Spleen (tissue), 13 donors: ENCODE measurements at places on chromosomes 7 and 10. TPM values are rescaled to one million over a fixed set of nuclear protein-coding genes. Genes with fewer than 3 reads are reported as not detected.

Gene TRPV6
- total RNA-seq, result 0.26 TPM

Gene UTF1
- not detected for total RNA-seq

Gene C7orf33
- not detected for total RNA-seq

Gene TAS2R5
- total RNA-seq, result 1.8 TPM

Gene DKK1
- 2.7 TPM for total RNA-seq

Gene DOCK1
- total RNA-seq, result 22.8 TPM

Gene TRIM50
- 0.70 TPM for total RNA-seq

Gene WDR86
- total RNA-seq, result 67.3 TPM

Gene GDF2
- total RNA-seq, result not detected

Gene EBF3
- not detected for total RNA-seq

DNA sequence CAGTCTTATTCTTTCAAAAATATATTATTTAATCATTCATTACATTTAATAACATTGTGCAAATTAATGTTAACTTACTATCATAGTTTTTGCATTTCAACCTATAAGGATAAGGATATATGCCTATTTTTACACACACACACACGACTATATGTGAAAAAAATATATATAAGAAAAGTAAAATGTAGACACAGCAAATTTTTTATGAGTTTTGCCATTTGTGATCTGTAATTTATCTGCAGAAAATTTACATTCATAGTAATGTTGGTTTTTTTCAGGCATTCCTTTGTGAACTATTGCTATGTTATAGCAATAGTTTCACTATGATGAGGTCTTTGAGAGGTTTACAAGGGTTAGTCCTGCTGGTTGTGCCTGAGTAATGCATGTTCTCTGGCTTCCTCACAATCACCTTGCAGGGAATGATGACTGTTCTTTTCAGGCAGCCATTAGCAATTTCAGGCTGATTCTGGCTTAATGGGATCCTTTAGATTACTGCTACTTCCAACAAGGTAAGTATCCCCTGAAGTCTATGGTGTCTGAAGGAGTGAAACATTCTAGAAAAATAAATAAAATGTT lies 183.7 kb upstream of the CDK1 start:
- no peak overlapping the region for H3K27ac ChIP-seq
- H3K4me3 ChIP-seq, result no peak overlapping the region
- H3K36me3 ChIP-seq, result no peaks in the 10 kb centered on the region
- H3K27me3 ChIP-seq, result no peaks in the 10 kb centered on the region
- DNase-seq, result no peak

DNA sequence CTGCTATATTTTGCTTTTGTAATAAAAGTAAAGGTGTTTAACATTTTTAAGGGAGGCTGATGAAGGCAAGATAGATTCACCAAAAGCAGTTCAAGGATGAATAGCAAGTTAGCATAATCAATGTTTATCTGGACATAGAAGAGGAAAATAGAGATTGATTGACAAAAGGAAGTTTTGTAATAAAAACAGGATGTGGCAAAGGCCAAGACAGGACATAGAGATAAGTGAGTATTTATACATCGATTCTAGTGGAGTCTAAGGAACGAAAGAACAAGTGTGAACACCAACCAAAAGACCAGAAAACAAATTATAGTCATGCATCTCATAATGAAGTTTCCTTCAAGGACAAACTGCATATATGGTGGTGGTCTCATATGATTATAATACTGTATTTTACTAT lies 123.8 kb downstream of the CCDC71L start:
- no peaks in the 10 kb centered on the region for H3K27me3 ChIP-seq
- H3K27ac ChIP-seq, result no peak overlapping the region
- no peak overlapping the region for H3K4me3 ChIP-seq
- no peaks in the 10 kb centered on the region for H3K36me3 ChIP-seq

GRCh38 chr10:69948261-69948660 lies 104.4 kb upstream of the MACROH2A2 start:
- H3K4me1 ChIP-seq, result no peaks in the 10 kb centered on the region
- no peak overlapping the region for H3K4me3 ChIP-seq
- no peak overlapping the region for H3K27ac ChIP-seq
- peak; percentile 45 for DNase-seq
- no peaks in the 10 kb centered on the region for H3K36me3 ChIP-seq
- H3K27me3 ChIP-seq, result no peaks in the 10 kb centered on the region

GRCh38 chr7:17402628-17403278 lies 104.3 kb downstream of the AHR start:
- H3K27me3 ChIP-seq, result no peaks in the 10 kb centered on the region
- DNase-seq, result no peak
- H3K36me3 ChIP-seq, result no peaks in the 10 kb centered on the region
- H3K4me3 ChIP-seq, result no peak overlapping the region

DNA sequence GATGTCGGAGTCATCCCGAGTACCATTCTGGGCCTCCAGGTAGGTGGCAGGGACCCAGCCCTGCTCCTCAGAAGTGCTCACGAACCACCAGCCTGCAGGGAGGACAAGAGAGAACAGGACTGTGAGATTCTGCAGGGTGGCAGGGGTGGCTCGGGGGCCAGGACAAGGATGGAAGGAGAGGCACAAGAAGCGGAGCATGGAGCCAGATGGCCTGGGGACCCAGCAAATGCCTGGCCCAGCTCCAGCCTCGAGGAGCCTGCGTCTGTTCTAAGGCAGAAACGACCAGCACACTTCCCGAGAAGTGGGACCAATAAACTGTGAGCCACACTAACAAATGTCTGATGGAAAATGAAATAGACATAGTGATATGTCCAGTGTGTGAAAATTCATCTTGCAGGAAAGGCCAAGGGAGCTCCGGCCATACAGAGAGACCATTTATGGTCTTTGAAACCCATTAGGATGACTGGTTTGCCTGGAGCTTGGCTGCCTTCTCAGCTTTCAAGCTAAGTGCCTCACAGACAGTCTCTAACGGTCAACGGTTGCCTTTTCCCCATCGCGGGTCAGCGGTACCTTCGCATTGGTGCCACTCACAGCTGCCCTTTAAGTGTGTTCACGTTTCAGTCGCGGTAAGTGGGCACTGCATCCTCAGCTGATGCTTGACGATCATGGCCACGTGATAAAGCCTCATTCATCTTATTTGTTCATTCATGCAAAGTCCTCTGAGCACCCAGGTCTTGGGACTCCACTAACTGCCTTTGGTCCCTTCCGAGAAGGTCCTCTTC lies 133.8 kb downstream of the NEURL1 start:
- no peaks in the 10 kb centered on the region for H3K4me1 ChIP-seq
- no peak for DNase-seq
- H3K4me3 ChIP-seq, result no peak overlapping the region
- no peaks in the 10 kb centered on the region for H3K27me3 ChIP-seq
- peaks cover 71% of the 10 kb centered on the region for H3K36me3 ChIP-seq

GRCh38 chr7:100065452-100066186 lies 15.9 kb downstream of the ZNF3 start:
- no peak for DNase-seq
- no peak overlapping the region for H3K27ac ChIP-seq
- H3K27me3 ChIP-seq, result no peaks in the 10 kb centered on the region
- H3K4me3 ChIP-seq, result no peak overlapping the region
- peaks cover 10% of the 10 kb centered on the region for H3K4me1 ChIP-seq
- H3K36me3 ChIP-seq, result peaks cover 50% of the 10 kb centered on the region

GRCh38 chr10:102421507-102421756 lies 796 bp downstream of the FBXL15 start:
- H3K27me3 ChIP-seq, result peaks cover 9% of the 10 kb centered on the region
- H3K4me1 ChIP-seq, result peaks cover 46% of the 10 kb centered on the region
- DNase-seq, result no peak
- peak overlapping the region; percentile 95 for H3K27ac ChIP-seq
- peaks cover 26% of the 10 kb centered on the region for H3K36me3 ChIP-seq
- peak overlapping the region; percentile 95 for H3K4me3 ChIP-seq

- no peaks in the 10 kb centered on the region for H3K4me1 ChIP-seq
- DNase-seq, result no peak
- H3K36me3 ChIP-seq, result no peaks in the 10 kb centered on the region
- H3K27me3 ChIP-seq, result no peaks in the 10 kb centered on the region
- H3K4me3 ChIP-seq, result no peak overlapping the region
Measured at GRCh38 chr7:12647364-12648219, 39.8 kb upstream of the ARL4A start.

DNA sequence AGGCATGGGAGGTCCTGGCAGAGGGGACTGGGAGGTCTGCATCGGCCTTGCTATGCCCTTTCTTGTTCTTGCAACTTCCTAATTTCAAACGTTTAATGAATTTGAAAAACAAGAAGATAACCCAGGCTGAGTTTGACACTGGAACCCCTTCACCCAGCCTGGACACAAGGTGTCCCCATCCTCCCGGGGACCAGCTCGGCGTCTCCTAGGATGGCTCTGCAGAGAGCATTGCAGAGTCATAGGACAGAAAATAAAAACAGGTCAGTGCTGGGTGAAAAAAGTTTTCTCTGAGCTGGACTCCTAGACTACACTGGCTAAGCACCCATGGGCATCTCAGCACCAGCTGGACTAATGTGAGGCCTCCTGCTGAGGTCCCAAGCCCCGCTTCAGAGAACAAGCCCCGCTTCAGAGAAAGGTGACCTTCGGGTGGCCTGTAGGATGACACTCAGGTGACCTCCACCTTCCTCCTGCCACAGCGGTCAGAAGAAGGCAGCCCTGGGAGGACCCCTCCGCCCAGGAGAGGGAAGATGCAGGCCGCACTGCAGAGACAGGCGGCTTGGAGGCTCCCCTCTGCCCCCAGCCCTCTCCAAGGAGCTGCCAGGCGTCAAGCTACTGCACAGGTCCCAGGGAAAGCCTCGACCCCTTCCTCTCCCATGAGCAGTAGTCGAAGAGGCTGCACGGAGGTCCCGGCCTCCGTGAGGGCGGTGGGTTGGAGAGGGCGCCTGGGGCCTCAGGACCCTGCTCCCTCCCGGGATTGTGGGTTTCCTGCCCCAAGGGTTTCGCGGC lies 9.3 kb upstream of the UNCX start:
- peaks cover 100% of the 10 kb centered on the region for H3K27me3 ChIP-seq
- no peaks in the 10 kb centered on the region for H3K4me1 ChIP-seq
- no peak overlapping the region for H3K4me3 ChIP-seq
- H3K36me3 ChIP-seq, result no peaks in the 10 kb centered on the region

DNA sequence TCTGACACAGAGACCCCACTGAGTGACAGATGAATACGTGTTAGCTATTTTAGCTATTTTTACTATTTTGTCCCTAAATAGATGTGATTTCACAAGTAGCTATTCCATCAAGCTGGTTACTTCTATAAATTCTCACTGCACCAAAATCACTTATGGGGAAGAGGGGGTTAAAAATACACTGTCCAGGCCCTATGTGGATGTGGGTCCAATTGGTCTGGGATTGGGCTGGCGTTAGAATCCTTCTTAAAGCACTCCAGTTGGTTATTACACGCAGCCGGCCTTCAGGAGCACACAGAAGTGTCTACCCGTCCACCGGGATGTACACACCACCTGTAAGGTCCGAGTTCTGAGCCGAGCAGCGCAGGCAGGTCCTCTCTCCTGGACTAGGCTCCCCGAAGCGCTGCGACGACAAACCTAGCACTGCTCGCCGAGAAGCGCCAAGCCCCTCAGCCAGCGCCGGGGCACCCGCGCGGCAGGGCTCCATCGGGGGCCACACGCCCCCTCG lies 222.3 kb upstream of the MKLN1 start:
- DNase-seq, result no peak
- peak overlapping the region; percentile 98 for H3K27ac ChIP-seq
- H3K36me3 ChIP-seq, result peaks cover 35% of the 10 kb centered on the region
- no peaks in the 10 kb centered on the region for H3K27me3 ChIP-seq
- peaks cover 75% of the 10 kb centered on the region for H3K4me1 ChIP-seq

DNA sequence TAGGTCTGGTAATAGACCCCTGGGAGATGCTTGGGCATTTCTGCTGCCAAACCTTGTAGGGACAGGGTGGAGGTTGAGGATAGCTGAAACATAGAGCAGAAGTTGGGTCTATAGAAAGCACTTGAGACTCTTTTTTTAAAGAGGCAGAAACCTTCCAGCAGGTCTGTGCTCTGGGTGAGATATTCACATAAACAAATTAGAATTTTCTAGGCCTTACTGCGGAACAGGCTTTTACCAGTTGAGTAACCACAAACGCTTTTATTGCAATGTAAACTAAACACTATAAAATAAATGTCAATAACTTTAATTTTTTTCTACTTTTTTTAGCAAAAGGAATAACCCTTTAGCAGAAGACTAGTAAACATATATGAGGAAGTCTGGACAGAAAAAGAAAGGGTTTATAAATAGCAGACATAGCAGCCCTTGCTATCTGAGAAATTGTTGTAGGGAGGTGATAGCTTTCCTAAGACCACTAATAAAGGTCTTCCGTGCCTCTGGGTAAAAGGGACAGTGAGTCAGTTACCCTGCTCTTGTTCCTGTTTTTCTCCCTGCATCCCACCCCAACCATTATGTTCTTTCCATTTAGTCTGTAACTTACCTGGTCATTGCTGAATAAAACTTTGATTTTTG lies 38.7 kb downstream of the CACNB2 start:
- no peak overlapping the region for H3K27ac ChIP-seq
- DNase-seq, result no peak
- no peaks in the 10 kb centered on the region for H3K27me3 ChIP-seq

DNA sequence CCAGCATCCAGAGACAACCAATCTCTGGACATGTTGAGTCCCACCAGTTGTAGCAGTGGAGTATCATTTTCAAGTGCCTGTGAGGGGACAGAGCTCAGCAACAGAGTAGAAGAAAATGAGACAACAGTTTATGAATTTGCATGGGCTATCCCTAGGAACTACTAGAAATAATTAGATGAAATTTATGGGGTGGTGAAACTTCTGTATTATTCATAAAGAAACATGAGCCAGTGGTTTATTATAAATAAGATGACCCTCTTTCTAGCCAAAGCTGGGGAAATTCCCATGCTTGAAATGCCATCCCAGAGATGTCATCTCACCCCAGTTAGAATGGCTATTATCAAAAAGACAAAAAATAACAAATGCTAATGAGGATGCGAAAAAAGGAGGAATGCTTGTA lies 55.1 kb upstream of the ITGB8 start:
- H3K27me3 ChIP-seq, result no peaks in the 10 kb centered on the region
- H3K4me1 ChIP-seq, result no peaks in the 10 kb centered on the region
- DNase-seq, result no peak
- H3K4me3 ChIP-seq, result no peak overlapping the region
- no peaks in the 10 kb centered on the region for H3K36me3 ChIP-seq

DNA sequence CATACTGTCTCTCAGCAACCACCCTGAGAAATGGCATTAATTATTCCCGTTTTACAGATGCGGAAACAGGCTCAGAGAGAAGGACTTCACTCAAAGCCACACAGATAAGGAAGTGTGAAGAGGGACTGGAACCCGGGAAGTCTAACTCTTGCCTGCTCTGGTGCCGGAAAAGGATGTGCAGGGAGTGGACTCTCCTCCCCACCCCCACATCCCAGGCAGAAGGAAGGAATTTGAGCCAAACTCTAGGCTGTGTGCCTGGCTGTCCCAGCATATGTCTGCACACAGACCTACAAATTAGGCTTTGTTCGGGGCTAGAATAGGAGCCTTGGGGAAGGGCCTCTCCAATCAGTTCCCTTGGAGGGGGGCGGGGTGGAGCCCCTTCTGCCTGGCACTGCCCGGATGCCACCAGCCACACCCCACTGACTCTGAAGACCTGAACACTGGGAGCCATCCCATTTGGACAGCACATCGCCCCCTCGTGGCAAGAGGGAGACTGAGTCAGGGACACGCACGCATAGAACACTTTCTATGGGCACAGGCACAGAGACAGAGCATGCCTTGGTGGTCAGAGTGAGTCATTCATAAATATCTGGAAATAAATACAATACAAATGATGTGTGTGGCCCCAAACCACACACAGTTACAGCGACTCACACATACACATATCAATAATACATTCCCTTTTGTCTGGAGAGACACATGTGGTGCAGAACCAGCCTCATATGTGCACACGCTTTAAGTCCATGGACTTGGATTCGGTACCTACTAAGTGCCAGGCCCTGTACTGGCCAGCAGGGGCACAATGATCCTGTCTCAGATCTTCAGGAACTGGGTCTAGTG lies 13.1 kb downstream of the LZTS2 start:
- no peak overlapping the region for H3K4me3 ChIP-seq
- H3K27me3 ChIP-seq, result no peaks in the 10 kb centered on the region
- no peaks in the 10 kb centered on the region for H3K36me3 ChIP-seq
- H3K27ac ChIP-seq, result peak overlapping the region; percentile 57
